Mesendoderm (in vitro differentiated cells): ENCODE measurements at places on chromosomes 11 and 22.

DNA sequence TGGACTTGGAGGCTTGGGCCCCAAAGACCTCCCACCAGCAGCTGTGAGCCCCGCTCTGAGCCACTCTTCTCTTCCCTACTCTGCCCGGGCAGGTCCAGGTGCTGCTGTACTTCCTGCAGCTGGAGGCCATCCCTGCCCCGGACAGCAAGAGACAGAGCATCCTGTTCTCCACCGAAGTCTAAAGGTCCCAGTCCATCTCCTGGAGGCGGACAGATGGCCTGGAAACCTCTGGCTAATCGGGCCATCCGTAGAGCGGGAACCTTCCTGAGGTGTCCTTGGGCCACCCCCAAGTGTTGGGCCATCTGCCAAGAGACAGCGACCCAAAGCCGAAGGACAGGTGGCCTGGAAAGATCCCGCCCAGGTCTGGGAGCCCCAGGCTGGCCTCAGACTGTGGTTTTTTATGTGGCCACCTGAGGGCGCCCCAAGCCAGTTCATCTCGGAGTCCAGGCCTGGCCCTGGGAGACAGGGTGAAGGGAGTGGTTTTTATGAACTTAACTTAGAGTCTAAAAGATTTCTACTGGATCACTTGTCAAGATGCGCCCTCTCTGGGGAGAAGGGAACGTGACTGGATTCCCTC, 135.1 kb downstream of the BCR start:
- DNase-seq = peak; percentile 58

DNA sequence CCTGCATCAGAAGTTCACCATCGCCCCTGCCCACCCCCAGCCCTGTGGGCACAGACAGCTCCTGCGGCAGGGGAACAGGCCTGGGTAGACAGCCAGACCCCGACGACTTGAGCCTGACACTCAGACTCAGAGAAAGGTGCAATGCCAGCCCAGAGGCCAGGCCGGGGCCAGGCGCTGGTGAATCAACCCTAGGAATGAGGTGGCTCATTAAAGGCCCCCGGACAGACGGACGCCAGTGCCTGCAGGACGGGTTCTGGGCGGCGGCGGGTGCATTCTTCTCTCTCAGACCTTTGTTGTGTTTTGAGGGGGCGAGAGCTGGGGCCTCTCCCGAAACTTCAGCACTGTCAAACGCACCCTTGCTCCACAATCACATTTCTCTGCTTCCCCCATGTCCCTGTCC, 5.6 kb downstream of the OVOL1 start:
- DNase-seq = no peak

DNA sequence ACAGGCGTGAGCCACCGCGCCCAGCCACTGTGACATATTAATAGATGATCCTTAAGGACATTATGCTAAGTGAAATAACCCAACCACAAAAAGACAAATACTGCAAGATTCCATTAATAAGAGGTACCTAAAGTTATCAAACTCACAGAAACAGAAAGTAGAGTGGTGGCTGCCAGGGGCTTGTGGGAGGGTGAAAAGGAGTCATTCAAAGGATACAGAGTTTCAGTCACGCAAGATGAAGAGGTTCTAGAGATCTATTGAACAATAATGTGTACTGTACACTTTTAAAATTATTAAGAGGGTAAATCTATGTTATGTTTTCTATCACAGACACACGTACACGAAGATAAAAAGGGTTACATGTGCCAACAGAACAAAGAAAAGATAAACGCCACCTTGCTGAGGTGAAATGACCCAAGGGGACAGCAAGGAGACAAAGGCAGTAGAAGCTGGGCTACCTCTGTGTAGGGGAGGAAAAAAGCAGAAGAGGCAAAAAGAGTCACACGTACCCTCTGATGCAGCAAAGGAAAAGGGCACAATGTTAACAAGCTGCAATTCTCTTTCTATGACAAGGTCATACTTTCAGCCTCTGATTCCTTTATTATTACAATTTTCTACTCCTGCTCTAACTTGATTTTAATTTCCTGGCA, 65.3 kb downstream of the AMBRA1 start:
- DNase-seq = no peak

DNA sequence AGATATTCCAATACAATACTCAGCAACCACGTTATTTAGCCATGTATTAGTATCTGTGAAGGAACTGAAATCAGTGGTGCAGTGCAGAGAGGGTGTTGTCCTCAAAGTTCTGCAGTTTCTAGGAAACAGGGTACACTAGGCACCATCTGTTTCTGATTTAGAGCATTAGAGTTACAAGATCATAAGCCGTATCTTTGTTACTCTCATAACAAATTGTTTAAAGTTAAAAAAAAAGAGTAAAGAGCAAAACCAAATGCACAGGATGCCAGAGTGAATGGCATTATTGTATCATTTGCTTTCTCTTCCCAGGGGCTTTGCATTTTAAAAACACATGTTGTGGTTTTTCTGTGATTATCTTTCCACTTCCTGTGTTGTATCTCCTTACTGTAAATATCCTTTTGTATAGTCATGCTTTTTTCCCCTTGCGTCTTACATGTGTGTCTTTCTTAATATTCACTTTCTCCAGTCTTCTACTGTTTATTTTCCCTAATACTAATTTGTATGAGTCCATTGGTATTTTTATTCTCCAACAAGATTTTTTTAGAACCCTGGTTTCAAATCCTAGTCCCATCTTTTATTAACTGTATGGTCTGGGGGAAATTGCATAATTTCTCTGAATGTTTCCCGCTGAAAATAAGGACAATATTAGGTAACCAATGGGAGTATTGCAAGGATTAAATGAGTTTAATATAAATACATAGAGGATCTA, 15.2 kb upstream of the NUP160 start:
- no peak for DNase-seq

- DNase-seq = no peak
These were observed 43.2 kb downstream of the USP47 start for GRCh38 chr11:11884774-11885481.

- DNase-seq = no peak
These were observed 3.8 kb downstream of the RPLP2 start for GRCh38 chr11:813456-814096.

- no peak for DNase-seq
These were observed 15.4 kb upstream of the TTLL12 start for GRCh38 chr22:43202326-43202725.

GRCh38 chr11:68978931-68979594, 1.7 kb downstream of the MRGPRD start:
- DNase-seq = no peak
